ENCODE measurements at places on chromosomes 12 and 14.
A peak's percentile ranks its signal among the peaks of the same experiment; 100 is the strongest.

DNA sequence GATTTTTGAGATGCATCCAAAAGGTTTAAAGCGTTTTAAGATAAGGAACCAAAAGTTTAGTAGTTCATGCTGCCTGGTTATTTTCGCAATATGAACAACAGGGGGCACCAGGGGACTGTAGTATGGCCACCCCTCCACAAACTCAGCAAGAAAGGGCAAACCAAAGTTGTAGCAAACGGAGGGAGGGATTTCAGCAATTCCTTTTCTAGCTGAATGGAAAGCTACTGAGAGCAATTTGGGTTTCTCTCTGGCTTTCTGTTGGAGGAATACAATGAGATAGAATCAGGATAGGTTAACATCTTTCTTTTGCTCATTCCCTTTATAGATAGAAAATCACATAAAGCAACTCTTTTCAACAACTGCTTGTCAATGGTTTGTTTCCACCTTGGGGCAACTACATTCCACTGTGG is 62.5 kb downstream of the DRAM1 start:
- DNase-seq = peak; percentile 49

- peak; percentile 83 for DNase-seq
Measured at GRCh38 chr14:78836777-78837176, 666.6 kb downstream of the NRXN3 start.

DNA sequence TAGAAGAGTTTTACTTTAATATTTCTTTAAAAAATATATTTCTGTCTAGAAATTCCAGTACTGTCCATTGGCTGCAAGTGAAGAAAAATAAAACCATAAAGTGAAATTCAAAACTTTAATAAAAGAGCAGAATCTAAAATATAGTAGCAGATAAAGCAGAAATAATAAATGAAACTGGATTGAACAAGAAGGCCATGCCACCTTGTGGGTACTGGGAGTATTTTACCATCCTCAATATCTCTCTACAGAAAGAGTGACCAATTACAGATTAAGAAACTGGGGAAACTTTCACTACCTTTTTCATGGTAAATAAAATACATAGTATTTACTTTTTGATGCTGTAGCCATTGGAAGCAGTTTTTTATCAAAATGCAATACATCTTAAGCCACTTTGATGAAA is 220.5 kb downstream of the BCAT1 start:
- DNase-seq = peak; percentile 28

DNA sequence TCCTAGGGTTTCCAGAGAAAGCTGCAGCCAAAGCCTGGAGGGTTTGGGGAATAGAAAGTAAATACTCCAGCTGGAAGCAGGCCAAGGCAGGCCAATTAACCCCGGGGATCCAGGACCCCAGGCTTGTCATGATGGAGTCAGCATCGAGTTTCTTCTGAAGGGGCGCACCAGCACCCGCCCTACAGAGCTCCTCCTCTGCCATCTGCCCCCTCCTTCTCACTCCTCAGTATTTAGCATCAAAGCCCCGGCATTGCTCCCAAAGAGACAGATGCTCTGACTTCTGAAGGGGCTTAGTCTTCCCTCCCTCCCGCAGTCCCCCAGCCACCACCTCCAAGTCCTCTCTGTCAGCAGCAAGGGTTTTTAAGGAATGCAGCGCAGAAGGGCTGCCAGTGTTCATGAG is 285.1 kb upstream of the NOS1 start:
- DNase-seq = no peak

DNA sequence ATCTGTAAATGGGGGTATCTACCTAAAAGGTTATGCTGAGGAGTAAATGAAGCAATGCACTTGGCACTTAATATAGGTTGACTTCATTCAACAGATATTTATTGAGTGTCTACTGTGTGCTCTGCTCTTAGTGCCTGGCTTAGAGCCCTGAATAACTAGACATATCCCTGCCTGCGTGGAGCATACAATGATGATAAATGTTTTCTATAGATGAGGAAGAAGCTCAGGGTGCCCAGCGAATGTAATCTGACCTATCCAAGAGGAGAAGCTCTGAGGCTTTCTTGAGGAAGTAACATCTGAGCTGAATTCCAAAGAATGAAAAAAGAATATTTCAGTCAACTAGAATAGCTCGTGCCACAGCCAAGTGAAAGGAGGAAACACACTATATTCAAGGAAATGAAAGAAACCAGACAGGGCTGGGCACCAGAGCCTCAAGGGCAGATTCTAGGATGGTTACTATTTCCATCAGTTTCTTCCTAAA is 17.9 kb upstream of the HIGD1C start:
- no peak for DNase-seq

- no peak for DNase-seq
Measured at GRCh38 chr14:37816135-37816534, 220.7 kb downstream of the TTC6 start.

- DNase-seq = no peak
Measured at GRCh38 chr12:132444283-132444682, 45.7 kb upstream of the FBRSL1 start.

DNA sequence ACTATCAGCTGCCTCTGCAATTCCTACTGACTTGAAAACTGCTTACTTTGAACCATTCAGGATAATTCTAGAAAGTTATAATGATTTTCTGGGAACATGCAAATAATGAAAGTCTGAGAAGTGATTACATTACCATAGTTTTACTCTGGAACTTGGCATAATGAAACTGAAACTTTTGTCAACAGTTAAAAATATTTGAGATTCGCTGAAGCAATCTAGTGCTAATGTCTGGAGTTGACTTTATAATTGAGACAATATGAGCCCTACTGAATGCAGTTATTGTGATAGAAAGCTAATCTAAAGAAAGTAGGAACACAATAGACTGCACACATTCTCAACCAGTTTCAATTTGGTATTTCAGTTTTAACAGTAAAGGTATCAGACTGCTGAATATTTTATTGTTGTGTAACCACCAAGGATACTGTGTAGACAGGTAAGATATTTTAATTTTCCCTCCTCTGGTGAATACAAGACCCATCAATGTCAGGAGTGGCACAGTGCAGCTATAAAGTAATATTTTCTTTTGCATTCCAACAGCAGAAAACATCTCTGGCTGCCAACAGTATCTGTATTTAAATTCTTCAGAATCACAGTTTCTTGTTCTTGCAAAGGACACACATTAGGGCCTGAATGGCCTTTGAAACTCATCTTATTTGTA is 483.5 kb downstream of the ATP23 start:
- no peak for DNase-seq

DNA sequence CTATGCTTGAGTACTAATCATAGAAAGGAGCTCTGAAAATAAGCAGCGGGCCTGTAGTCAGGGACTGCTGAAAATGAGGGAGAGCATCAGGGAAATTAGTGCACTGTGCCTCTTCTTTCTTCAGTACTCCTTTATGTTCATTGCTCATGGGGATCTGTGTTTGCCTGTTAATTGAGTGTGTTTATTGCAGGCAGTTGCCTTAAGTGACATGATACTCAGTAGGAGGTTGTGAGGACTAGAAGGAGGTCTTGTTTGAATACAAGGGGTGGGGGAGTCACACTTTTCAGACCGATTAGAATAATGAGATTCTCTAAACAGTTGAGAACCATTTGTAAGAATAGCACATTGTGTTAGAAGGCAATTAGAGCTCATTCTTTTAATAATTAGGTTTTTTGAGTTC is 102.6 kb upstream of the SLCO1C1 start:
- DNase-seq = no peak

- DNase-seq = no peak
Measured at GRCh38 chr14:105251920-105252319, 3.6 kb downstream of the BTBD6 start.

DNA sequence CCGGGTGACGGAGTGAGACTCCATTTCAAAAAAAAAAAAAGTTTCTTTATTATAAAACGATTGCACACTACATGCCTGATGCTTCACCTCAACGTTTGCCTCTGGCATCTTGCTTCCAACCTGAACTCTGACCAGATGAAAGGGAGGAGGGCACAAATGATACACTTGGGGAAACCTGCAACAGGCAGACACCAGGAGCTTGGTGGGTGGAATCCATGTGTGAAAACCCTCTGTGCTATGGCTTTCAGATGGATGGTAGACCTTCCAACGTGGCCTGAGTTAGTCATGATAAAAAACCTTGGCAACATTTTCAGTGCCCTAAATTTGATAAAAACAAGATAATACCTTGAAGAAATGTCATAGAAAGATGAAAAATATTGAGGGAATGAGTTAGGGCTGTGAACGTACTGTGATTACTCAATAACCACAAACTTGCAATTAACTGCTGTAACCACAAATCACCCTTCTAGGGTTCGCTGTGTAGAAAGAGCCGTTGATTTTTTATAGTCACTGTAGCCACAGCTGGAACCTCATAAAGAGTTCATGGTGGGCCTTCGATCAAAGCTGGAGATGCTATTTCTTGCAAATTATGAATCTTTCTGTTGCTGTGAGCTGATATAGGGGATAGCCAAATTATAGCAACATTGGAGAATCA is 26.1 kb upstream of the GZMB start:
- DNase-seq = no peak

GRCh38 chr14:66495218-66496098 is 9.3 kb downstream of the CCDC196 start:
- DNase-seq = peak; percentile 77

GRCh38 chr14:23352506-23353432 is at the start of gene SLC22A17:
Gene SLC22A17 (minus strand): TSS chr14:23352887.
- peak; percentile 90 for DNase-seq

GRCh38 chr12:99454539-99455172 is 192.9 kb upstream of the GARIN6 start:
- DNase-seq = no peak

- no peak for DNase-seq
Measured at GRCh38 chr12:88339254-88339949, 197.3 kb downstream of the TMTC3 start.

DNA sequence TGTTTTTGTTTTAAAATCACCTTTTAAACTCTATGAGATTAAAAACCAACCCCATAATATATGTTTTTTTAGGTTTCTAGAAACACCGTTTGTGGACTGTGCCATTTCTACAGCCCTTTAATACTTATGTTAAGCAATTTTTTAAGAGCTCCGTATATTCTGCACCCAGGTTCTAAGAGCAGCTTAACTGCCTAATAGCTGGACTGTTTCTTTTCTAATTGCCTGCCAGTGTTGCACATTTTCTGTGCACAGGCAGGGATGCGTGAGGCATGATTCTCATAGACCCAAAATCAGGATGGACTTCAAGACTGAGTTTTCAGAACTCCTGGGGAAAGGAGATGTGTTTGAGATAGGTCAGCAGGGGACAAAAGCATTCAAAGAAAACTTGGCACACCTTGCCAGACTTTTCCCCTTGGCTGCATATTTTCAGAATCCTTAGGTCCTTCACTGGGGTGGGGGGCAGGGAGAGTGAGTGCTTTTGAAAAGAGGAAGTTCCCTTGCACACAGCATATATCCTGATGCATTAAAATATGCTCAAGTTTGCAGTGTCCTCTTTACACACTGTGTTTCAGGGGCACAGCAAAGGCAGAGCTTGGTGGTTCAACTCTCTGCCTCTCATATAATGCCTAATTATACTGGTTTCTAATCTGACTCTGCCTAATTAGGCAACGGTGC is 27.9 kb downstream of the TMEM30B start:
- DNase-seq = no peak

- DNase-seq = no peak
Measured at GRCh38 chr14:72383865-72384264, 451.6 kb downstream of the RGS6 start.
